ENCODE measurements at places on chromosomes 13 and 19.

GRCh38 chr19:48110350-48110966 is at the start of gene PLA2G4C:
Gene PLA2G4C (minus strand): TSS chr19:48110817. CDS start chr19:48106529, 4,288 bp downstream.
- peak; percentile 71 for DNase-seq

- no peak for DNase-seq
Observed at GRCh38 chr19:16919496-16919895, 30.7 kb downstream of the F2RL3 start.

- no peak for DNase-seq
Observed at GRCh38 chr13:112818698-112819045, 128.8 kb downstream of the ATP11A start.

- no peak for DNase-seq
Observed at GRCh38 chr19:15551293-15552004, 43.1 kb downstream of the CYP4F22 start.

DNA sequence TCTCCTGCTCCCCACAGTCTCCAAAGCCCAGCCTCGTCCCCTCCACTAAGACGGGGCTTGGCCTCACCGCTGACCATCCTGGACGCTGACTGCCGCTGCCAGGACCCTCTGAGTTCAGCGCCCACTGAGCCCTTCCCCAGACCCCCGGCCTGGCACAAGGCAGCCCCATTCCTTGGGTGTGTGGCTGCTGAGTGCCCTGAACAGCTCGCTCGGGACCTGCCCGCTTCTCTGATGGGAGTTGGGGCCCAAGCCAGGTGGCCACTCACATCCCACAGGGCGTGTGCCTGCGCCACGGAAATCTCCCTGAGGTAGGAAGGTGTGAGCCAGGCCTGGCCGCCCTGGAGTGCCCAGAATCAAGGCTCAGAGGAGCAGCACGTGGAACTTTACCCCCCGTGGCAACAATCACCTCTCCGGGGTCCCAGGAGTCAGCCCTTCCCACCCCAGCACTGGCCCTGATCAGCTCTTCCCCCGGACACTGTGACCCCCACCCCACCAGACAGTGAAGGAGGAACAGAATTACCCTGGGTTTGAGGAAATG is 20.8 kb downstream of the C13orf46 start:
- DNase-seq: no peak

GRCh38 chr19:29266001-29266400 is 53.0 kb upstream of the UQCRFS1 start:
- DNase-seq: no peak

- no peak for DNase-seq
Observed at GRCh38 chr13:104270731-104271130, 1204.5 kb upstream of the SLC10A2 start.

DNA sequence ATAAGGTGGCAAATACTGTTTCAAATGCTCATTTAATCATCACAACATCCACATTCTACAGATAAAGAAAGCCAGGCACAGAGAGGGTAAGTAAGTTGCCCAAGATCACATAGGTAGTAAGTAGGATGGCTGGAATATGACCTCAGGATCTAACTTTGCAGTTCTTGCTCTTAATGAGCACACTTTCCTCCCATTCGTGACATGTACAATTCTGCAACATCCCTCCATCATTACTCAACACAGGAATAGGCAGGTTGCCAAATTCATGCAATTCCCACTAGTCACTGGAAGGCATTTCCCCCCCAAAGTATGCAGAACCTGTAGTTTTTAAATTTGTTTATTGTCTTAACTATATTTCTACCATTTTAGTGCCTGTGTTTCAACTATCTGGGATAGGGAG is 109.2 kb downstream of the OLFM4 start:
- DNase-seq: no peak

DNA sequence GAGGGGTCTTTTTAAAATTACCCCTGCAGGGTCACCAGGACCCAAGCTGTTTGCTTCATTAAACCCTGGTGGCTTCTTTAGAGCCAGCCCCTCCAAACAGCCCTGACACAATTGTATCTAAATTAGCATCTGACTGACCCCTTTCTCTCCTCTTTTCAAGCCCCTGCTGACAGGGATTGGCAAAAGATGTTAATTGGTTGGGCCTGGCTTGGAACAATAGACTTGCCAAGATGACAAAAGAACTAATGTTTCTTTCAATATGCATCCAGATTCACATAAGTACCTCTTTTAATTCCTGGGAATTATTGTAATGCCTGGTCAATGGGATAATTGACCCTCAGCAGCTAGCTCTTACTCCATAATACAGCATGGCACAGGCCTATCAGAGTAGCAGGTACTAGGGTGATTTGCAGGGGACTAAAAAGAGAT is 140.8 kb downstream of the SHISA2 start:
- DNase-seq: no peak

DNA sequence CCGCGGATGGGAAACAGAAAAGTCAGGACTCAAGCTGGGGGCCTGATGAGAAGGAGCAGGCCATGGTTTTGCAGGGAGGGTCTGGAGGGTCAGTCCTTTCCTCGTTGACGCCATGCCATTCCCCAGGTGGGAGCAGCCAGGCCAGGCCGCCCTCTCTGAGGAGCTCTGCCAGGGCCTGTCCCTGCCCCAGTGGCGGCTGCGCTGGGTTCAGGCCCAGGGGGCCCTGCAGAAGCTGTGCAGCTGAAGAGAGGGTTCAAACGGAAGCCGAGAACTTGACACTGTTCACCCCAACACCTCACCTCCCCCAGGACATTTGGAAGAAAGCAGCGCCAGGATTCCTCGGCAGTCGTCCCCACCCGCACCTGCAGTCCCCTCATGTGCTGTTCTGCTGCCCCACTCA is 6.1 kb upstream of the RBM42 start:
- no peak for DNase-seq

GRCh38 chr19:58409010-58409790 is 751 bp downstream of the ZNF584 start:
- DNase-seq: no peak

DNA sequence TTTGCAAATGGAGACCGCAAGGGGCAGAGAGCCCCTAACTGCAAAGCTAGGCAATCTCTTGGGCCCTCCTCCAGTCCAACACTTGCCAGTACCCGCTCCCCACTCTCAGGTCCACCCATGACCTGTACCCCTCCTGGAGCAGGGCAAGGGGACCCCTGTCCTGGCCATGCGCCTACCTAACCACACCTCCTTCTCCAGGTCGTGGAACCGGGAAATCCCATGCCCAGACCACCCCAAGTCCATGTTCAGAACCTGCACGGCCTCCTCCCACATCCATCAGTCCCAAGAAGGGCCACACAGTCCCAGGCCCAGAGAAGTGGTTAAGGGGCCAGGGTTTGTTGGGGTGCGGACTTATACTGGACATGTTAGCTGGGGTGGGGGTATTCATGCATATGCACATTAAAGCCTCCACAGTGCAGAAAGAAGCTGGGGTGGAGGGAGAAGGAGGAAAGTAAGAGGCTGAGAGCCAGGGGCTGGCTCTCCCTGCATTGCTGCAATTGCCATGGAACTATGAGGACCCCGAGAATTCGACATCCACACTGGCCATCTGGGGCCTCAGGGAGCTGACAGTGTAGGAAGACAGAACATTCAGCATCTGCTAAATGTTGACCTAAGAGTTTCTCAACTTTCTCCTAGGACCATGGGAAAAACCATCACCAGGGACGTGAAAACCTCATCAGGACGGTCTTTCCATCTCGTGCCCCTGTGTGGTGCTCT is 39.0 kb downstream of the HSPH1 start:
- no peak for DNase-seq

DNA sequence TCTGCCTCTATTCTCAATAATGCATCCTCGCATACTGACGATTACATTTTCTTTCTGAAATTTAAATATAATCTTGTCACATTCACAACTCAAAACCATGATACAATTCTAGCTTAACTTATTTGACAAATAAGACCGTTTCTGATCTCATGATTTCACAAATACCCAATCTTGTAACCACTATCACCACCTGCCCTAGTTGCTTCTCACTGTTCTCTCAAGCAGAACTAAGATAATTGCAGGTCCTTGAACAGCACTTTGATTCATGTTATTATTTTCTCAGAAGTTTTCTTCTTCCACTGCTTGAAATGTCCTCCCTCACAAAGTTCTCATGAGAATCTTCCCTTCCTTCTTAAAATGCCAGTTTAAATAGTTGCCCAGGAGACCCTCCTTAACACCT is 211.4 kb downstream of the PCDH9 start:
- DNase-seq: no peak

GRCh38 chr19:49843265-49843664 is 7.7 kb upstream of the PTOV1 start:
- no peak for DNase-seq

DNA sequence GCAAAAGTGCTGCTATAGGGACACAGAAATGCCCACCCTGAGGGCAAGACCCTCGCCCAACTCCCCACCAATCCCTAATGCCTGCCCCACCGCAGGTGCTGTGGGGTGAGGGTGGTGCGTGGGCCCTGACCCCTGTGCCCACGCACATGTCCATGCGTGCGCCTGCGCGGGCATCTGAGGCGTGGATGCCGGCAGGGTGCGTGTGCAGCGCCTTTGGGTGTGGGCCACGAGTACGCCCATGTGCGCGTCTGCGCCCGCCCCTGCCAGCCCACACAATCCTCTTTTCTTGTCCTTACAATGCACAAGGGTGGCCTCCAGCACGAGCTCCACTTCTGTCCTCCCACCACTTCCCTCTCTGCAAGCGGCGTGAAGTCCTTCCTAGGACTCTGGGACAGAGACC is 14.3 kb downstream of the FUT6 start:
- no peak for DNase-seq

DNA sequence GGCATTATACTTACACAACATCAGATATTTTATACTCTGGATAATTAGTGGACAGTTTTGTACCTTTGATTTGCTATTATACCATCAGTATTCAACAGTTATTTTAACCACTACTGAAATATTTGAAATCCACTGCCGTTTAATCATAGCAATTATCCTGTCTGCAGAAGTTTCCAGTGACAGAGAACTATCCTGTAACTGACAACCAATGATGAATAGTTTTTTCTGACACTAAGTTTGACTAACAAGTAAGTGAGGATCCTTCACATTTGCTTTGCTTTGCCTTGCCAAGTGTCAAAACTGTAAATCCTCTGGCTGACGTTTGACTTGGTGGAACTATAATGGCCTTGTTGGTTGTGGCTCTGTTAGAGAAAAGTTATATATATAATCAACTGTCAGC is 410.7 kb downstream of the GPC5 start:
- no peak for DNase-seq

DNA sequence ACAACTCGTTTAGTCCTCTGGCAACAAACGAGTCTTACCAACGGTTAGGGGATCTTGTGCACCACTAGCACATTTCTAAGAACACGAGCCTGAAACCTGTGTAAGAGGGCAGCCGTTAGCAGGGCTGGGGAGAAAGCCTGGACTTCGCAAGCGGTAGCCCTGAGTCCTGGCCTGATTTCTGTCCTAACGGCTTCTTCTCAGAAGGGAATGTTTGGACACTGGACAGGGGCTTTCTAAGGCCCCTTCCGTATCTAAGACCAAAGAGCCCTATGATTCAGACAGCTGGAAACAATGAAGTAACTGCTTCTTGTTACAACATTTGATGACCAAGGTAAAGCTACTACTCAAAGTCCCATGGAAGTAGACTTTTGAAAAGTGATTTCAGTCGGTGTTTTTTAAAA is 2.2 kb downstream of the ANKRD10 start:
- no peak for DNase-seq

GRCh38 chr19:13718733-13719132 is 45.6 kb upstream of the MRI1 start:
- peak; percentile 37 for DNase-seq

DNA sequence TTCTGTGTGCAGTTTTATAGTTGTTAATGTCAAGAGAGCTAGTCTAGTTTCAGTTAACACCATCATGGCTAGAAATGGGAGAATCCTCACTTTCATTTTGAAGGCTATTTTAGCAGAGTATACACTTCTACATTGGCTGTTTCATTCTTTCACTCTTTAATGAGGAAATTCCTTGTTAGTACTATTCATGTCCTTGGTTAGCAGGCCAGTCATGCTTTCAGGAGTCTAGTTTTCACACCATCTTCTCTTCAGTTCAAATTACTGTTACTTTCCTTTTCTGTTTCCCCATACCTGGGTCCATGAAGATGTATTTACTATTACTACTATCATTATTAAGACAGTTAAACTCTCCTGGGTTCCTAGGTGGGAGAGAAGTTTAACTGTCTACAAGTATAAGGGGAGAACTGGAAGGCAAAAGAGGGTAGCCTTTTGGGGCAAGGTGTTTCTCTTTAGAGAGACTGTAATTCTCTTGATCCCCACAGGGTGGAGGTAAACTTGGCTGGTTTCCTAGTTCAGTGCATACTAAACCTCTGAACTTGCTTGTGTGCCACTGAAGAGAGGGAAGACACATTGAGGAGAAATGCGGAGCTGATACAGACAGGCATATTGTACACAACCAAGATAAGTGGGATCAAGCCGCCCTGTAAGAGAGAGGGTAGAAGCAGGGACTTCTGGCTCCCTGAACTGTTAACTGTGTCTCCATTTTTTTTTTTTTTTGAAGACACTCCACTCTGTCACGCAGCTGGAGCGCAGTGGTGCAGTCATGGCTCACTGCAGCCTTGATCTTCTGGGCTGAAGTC is 41.3 kb upstream of the IGFL4 start:
- DNase-seq: peak; percentile 39

DNA sequence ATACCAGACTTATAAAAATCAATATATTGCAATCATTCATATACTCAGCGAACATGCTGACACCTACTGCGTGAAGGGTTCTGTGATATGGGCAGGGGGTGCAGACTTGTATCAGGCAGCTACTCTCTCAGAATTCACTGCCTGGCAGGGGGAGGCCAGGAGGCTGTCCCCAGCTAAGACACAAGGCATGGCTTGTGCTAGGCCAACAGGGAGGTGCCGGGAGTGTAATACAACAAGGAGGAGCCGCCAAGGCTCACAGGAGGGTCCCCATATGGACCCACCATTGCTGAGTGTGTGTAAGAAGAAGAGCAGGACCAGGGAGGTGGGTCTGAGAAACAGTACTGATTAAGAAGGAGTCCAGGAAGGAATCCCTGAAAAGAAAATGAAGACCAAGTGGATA is 97.2 kb downstream of the COL4A2 start:
- DNase-seq: no peak

DNA sequence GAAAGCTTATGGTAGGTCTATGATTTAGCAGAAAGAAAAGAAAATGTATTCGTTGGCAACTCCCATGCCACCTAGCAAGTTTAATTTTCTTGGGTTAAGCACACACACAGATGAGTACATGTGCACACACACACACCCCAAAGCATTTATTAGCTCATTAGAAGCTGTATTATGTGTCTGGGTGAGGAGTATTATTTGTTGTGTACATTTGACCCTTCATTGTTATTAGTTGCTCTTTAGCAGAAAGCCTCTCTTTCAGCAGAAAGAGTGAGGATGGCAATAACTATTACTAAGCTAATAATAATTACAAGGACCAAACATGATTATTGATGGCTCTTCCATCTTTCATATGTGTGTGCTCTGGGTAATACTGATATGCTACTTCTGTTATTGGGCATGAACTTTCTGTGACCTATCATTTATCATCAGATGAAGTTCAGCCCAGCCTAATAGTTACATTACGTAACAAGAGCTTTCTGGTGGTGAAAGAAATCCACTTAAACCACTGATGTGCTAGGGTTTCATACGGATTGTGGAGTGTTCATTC is 177.4 kb upstream of the OBI1 start:
- DNase-seq: no peak

GRCh38 chr13:101552786-101553185 is 100.3 kb downstream of the ITGBL1 start:
- DNase-seq: peak; percentile 34

GRCh38 chr19:32020538-32020937 is 324.9 kb upstream of the ZNF507 start:
- no peak for DNase-seq

GRCh38 chr19:1087813-1088415 is 7.3 kb downstream of the POLR2E start:
- DNase-seq: no peak

All from astrocyte of the cerebellum (primary cell).